ENCODE measurements at places on chromosomes 13 and 19.
A peak's percentile ranks its signal among the peaks of the same experiment; 100 is the strongest.

DNA sequence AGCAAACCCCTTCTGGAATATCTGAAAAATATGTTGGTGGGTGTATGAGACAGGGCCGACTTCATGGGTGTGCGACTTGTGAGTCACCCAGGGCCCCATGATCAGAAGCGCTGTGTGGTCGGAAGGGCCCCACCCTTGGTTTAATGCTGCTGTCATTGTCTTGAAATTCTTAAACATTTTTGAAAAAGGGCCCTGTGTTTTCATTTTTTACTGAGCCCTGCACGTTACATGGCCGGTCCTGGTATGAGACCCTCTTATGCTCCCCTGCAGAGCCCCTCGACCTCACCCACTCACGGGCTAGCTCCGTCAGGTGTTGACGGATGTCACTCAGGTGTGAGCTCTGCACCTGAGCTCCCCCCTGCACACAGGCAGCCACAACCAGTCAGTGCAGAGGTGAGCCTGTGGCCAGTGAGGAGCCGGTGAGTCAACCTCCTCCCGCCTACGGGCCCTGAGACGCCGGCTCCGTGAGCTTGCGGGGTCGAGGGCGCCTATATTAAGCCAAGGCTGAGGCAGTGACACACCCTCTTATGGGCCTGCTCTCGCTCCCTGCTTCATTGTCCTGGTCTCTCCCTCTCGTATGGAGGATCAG is 27.7 kb downstream of the GADD45B start:
- DNase-seq, result no peak

DNA sequence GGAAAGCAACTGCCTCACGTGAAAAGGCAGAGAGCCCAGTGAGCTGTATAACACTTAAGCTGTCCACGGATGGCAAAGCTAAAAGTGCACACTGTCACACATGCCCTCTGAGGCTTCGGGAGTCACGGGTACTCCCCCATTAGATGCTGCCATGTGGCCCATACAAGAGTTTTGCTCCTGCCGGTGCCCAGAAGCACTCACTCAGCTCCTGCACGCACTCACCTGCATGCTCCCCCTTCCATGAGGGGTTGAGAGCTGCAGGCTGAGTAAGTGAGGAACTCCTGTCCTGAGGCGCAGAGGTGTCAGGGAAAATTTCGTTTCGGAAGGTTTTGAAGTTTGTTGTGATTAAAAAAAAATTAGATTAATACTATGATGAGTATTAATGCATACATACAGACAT is 939.2 kb upstream of the ATXN8OS start:
- no peak for DNase-seq

- DNase-seq, result peak; percentile 82
Observed at GRCh38 chr19:39052243-39052746, 19.9 kb upstream of the FBXO27 start.

DNA sequence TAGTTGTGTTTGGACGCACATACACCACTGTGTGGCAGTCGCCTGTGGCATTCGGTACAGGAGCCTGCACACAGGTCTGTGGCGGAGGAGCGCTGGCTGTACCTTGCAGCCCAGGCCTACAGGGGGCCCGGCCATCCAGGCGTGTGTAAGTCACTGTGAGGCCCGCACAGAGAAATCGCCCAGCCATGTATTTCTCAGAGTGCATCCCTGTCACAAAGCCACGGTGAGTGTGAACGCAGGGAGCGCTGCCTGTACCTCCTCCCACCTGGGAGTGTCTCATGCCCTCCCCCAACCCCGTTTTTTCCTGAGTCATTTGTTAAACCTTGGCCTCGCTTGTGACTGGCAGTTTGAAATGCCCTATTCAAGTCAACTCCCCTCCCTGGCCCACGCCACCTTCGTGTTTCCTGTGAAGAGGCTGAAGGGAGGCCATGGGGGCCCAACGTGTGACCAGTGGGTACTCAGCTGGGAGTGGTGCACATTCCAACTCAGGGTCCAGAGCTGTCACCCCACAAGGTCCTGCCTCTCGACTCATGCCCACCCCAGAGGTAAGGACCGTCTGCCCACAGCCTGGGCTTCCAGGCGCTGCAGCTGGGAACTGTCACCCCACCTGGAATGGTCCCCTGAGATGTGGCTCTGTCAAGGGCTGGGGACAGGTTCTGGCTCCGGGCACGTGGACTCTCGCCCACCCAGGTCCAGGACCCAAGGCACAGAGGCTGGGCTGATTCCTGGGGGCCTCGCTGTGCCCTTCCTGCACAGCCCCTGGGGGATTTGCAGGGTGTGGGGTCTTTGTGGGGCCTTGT is 11.6 kb upstream of the RASA3 start:
- DNase-seq, result peak; percentile 62

DNA sequence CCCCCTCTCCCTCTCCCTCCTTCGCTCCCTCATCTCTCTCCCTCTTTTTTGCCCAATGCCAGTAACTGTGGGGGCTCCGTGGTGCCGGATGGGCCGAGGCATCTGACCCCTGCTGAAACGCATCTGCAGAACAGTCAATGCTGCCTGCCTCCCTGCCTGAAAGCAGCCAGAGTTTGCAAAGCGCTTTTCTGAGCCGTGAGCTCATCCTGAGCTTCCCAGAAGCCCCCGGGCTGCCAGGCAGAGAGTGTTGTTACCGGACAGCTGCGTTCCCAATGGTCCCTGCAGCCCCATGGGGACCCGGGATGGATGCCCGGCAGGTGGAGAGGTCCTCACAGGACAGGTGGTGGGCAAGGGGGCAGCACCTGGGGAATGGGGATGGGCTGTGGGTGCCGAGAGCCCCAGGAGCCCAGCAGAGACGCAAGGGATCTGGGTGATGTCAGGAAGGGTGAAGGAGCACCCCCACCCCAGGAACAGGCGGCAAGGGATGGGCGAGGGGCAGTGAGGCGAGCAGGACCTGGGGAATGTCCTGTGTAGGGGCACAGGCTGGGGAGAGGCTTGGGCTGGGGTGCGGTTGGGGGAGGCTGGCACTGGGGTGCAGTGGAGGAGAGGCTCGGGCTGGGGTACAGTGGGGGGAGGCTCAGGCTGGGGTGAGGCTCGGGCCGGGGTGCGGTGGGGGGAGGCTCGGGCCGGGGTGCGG is 33.0 kb downstream of the GPX4 start:
- DNase-seq, result no peak

- DNase-seq, result no peak
Observed at GRCh38 chr19:17873786-17874757, 2.3 kb downstream of the SLC5A5 start.

- no peak for DNase-seq
Observed at GRCh38 chr19:27974082-27974513, 1238.9 kb downstream of the UQCRFS1 start.

DNA sequence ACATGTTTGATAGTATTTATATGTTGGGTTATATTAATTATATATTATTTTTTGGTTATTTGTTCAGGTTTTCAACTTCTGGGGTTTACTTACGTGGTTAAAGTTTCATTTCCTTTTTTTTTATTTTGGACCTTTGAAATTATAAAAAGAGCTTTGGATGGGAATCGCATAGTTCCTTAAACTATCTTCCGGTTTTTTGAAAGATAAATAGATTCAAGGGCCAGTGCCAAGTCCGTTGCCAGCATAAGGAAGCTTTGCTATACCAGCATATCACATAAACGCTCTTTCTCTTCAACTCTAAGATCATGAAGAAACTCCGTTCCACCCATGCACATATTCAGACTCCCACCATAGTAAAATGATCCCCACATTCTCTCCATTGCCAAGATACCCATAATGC is 7.4 kb upstream of the OXGR1 start:
- no peak for DNase-seq

GRCh38 chr13:77846173-77846572 is 72.5 kb downstream of the EDNRB start:
- DNase-seq, result no peak

Data from aorta (tissue), 5 donors.